CD4-positive, alpha-beta T cell treated with Interleukin-6 for 4 hours (primary cell): ENCODE measurements at places on chromosomes 2 and 18.

- DNase-seq = no peak
Observed at GRCh38 chr2:16291226-16291625, 350.9 kb downstream of the MYCN start.

DNA sequence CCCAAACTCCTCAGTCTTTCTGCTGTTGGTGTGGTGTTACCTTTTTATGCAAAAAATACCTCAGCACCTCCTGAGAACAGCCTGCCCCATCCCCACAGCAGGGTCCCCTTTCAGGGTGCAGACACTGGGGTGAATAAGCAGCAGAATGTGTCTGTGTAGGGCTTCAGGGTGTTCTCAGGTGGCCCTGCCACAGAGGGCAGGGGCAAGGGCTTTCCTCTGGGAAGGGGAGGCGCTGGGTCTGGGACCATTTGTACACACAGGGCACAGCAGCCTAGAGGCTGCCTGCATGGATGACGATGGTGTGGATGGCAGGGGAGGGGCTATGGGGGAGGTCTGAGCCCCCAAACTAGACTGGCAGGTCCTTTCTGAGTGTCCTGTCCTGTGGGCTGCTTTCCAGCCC lies 2.6 kb downstream of the HAAO start:
- DNase-seq = no peak

- peak; percentile 37 for DNase-seq
Observed at GRCh38 chr2:85291425-85292023, 36.3 kb downstream of the TGOLN2 start.

GRCh38 chr2:106117882-106118684 lies 76.0 kb downstream of the UXS1 start:
- DNase-seq = no peak

GRCh38 chr2:206045251-206045650 lies 40.7 kb downstream of the INO80D start:
- DNase-seq = no peak

DNA sequence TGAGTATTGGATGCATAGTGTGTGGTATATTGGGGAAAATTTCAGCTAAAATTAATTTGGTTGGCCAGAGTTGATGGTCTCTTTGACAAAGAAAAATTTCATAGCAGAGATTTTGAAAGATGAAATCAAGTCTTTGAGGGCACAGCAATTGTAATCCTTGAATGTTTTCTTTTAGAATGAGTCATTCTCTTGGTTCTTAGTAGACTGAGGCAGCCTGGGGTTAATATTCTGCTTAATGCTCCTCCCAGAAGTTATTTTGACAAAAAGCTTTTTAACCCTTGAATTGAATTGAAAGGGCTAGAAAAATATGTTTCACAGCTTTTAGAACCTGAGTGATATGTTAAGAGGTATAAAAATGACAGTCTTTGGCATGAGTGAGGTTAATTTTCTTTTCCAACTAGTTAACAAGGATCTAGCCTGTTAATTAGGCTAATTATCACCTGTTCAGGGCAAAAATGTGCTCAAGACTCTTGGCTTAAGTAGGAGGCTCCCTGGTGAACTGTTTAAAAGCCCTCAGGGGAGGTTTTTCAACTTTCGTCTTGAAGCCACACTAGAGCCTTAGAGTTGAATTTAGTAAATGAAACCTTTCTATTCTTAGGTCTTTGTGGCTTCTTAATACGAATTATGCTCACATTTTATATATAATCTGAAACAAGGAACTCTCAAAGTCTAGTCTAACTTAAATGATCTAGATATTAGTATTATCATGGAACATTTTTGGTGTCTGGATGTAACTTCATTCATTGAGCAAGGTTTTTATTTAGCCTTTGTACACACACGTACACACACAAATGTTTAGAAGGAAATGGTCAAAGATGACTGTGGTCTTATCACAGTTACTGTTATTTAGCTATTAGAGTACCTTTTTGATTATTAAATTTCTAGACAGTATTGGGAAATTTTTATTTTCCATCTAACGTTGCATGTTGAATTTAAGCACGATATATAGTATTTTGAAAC lies 272.5 kb downstream of the ZNF407 start:
- no peak for DNase-seq

- peak; percentile 49 for DNase-seq
Observed at GRCh38 chr2:241035142-241035817, 36.9 kb downstream of the SNED1 start.

- DNase-seq = no peak
Observed at GRCh38 chr2:75098856-75099255, 100.5 kb downstream of the TACR1 start.
